Muscle of leg (tissue), 16 donors: ENCODE measurements at places on chromosomes 12 and 14. TPM values are rescaled to one million over a fixed set of nuclear protein-coding genes. Genes with fewer than 3 reads are reported as not detected.

GRCh38 chr14:103000291-103000921, 56.9 kb downstream of the CDC42BPB start:
- DNase-seq, result no peak

The PRB3 gene
- not detected for total RNA-seq

DNA sequence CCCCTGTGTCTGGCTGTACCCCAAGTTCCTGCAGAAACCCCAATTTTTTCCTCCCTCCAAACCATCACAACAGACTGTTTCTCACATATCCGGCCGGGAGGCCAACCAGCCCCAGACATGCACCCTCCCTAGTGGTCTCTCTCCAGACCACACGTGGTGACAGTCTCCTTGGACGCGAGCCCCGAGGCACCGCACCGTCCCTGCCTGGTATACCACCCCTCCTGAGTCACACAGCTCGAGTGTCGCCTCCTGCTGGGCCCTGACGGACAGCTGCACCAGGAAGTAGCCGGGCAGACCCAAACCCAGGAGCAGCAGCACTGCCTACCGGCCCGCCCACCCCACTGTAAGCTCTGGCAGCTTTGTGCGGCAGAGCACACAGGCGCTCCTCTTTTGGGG, 97.4 kb downstream of the RFLNA start:
- DNase-seq, result peak; percentile 45

GRCh38 chr12:52121824-52122539, 42.5 kb downstream of the SMIM41 start:
- peak; percentile 62 for DNase-seq

The DDX54 gene
- 20.7 TPM for total RNA-seq

The CEP290 gene
- 12.9 TPM for total RNA-seq

- no peak for DNase-seq
Observed at GRCh38 chr14:88863167-88863566, 38.7 kb downstream of the TTC8 start.

The P2RX2 gene
- not detected for total RNA-seq

DNA sequence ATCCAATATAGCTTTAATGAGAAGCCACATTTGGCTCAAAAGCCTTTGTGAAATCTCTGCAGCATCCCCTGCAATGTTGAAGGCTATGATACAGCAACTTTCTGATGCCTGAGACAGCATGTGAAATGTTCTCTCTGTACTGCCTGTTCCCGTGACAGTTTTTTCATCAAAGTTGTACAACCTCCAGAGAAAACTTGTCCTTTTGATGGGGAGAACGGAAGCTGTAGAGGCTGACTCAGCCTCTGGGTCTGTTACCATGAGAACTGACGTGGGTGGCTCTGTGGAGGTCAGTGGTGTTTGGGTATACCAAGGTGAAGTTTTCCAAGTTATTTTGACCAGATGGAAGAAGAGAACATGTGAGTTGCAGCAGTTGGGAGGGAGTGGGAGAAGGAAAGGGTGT, 17.0 kb downstream of the SLC4A8 start:
- no peak for DNase-seq

The PLEK2 gene
- 0.22 TPM for total RNA-seq

The HOXC9 gene
- total RNA-seq, result 12.6 TPM

GRCh38 chr14:52391881-52392615, 77.9 kb downstream of the PTGER2 start:
- peak; percentile 88 for DNase-seq

DNA sequence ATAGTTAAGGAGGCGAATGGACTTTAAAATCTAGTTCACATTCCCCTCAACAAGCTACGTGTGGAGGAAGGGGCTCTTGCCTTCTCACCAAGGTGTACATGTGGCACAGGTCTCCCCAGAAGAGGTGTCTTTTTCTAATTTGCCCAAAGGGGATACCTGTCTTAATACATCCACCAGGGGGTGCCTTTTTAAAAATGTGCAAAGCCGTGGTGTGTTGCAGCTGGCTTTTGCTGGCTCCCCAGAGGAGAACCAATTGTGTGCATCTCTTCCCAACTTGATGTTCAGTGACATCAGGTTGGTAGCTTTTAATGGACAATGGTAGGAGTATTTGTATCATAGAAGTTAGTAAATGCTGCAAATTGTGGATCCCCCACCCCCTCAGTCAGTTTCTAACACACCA, 33.8 kb downstream of the CREBL2 start:
- peak; percentile 14 for DNase-seq

DNA sequence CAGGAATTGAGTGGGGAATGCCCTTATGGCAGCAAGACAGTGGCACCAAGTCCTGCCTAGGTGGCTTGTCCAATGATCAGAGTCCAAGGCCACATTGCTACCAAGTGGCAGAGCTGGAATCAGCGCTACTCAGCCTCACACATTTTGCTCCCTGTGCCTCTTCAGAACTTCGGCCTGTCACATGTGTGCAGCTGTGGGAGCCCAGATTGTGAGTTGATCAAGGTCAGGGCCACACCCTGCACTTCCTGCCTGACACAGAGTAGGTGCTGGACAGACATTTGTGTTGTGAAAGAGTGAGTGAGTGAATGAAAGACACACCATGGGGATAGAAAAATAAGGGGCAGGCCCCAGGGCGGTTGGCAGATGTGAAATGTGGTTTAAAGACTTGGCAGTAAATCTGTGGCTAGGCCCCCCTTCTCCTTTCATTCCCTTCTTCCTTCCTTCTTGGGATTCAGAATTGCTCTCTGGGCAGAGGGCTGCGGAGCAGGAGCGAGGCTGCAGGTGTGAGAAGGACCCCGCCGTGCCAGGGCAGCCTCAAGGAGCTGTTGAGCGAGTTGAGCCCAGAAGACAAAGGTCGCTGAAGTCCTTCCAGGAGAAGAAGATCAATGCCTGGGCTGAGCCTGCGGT, 83.5 kb downstream of the SLC25A47 start:
- no peak for DNase-seq

DNA sequence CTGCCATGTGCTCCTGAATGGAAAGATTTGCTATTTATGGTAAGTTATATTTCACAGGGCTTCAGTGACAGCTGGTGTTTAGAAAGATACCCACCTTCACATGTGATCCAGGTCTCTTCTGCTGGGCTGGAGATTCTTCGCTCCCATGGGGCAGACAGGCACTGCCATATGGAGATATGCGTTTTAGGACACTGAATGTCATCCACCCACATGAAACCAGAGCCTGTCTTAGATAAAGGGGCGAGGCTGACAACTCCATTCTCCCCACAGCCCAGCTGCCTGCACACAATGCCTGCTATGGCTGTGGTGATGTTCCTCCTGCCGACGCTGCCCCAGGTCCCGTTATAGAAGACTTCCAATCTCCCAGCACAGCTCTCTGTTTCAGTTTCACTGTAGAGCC, 69.4 kb downstream of the ACSM4 start:
- peak; percentile 15 for DNase-seq

DNA sequence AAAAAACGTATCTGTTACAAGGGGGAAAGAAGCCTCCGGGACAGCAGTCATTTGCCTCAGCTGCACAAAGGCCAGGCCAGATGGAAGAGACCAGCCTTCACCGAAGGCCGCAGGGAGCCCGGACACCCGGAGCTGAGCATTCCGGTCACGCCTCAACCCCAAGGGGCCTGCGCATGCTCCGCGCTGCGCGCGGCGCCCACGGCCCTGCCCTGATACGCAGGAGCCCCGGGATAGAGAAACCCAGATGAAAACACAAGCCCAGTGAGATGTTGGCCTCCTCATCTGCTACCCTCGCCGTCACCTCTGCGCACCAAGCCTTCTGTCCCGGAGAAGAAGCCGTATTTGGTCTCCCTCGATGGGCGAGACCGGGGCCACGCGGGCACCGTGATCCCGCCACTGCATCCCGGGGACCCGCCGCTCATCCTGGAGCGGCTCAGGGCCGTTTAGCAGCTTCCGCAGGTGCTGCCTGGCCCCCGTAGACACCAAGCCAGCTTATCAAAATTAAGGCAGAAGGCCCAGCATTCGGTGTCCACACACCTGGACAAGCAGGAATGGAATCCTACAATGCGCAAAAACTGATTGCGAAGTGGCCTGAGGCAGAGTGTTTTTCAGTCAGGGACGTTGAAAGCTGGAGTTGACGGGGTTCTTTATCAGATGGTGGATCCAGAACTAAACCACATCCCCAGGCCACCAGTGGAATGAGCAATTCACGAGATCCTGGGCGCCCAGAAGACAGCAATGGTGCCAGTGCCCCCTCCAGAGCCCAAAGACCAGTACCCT, 2.6 kb downstream of the OR8S1 start:
- no peak for DNase-seq

GRCh38 chr14:69547701-69548348, 26.8 kb downstream of the CCDC177 start:
- DNase-seq, result peak; percentile 43

DNA sequence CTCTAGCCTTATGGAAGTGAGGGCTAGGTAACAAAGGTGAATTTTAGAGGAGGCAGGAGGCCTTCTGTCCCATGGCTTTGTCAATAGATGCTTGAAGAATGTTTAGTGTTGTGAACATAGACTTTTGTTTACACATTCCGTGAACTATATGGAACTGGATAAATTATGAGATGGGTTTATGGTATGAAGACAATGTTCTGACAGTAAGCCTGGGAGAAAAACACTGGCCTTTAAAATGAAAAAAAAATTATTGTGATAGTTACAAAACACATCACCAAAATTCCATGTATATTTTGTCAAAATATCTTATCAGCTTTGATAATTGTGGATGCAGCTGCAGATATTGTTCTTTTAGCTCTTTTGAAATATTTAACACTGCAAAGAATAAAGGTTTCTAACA, 251.5 kb upstream of the DCN start:
- DNase-seq, result no peak

The DAO gene
- total RNA-seq, result 0.09 TPM

The GLIPR1L2 gene
- 1.5 TPM for total RNA-seq

- no peak for DNase-seq
Observed at GRCh38 chr12:58388261-58388660, 446.9 kb downstream of the ATP23 start.

The SPRYD3 gene
- 15.2 TPM for total RNA-seq

DNA sequence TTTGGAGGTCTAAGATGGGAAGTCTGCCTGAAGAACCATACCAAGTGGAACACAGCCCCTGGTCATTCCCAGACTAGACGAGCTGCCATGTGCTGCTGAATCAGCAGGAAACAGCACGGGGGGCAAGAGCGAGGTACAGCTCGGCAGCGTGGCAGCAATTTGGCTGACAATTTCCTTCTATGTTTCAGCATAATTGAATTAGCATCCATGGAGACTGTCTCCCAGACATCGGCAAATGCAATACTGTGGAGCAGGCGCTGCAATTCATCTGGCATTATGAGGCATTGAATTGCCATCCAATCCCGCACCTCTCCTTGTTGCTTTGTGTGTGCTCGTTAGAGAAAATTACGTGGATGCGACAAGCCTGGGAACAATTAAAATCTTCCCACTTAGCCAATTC, 46.0 kb upstream of the CCDC60 start:
- peak; percentile 4 for DNase-seq
